Urinary bladder (tissue), 4 donors: ENCODE measurements at places on chromosomes 5 and 9.

DNA sequence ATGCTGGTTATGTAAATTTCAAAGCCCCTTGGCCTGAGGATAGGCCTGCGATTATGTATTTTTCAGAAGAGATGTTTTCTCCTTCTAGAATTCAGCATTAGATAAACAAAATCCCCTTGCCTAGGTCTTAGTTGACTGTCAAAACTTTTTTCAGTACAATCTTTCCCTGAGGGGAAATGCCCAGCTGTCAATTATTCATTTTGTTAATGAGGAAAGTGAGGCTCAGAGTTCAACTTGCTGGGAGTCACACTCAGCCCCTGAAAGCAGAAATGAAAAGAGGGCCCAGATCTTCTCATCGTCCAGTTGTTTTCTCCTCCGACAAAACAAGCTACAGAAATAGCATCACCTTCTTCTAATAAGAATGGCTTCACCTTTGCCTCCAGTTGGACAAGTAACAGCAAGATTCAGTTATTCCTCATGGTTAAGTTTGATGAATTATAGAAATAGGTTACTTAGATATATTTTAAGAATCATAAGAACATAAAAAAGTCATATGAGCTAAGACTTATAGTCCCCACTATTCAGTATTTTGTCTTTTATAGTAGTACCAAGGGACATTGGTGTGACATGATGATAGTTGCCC is 627.1 kb upstream of the WWC1 start:
- no peak for DNase-seq

- DNase-seq = no peak
Observed at GRCh38 chr5:82150559-82150958, 127.6 kb downstream of the RPS23 start.

DNA sequence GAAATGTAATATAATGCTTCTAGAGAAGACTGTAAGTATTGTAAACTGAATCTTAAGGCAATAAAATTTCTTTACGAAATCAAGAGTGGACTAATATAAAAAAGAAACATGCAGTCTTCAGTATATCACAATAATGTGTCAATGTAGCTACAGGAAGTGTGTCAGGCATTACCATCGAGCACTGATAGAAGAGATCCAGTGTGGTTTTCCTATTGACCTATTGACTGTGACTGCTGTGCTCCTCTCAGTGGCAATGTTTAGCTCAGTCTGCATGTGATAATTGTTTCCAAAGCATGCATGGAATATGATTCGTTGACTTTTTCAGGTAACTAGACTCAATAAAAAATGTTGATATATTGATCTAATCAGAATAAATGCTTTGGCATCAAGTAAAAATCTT is 20.3 kb upstream of the PCSK1 start:
- no peak for DNase-seq

GRCh38 chr5:14257995-14258403 is 114.9 kb downstream of the TRIO start:
- no peak for DNase-seq

DNA sequence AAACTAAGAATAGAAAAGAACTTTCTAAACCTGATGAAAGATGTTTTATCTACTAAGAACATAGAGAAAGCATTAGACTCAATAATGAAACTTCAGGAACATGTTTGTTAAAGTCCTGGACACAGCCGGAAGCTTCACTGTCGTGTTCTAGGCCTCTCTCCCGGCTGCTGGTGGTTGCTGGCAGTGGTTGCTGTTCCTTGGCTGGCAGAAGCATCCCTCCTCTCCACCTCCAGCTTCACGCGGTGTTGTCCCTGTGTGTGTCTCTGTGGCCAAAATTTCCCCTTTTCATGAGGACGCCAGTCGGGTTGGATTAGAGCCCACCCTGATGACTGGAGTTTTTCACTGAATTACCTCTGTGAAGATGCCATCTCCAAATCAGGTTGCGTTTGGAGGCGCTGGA is 6.5 kb upstream of the MED10 start:
- DNase-seq = no peak

DNA sequence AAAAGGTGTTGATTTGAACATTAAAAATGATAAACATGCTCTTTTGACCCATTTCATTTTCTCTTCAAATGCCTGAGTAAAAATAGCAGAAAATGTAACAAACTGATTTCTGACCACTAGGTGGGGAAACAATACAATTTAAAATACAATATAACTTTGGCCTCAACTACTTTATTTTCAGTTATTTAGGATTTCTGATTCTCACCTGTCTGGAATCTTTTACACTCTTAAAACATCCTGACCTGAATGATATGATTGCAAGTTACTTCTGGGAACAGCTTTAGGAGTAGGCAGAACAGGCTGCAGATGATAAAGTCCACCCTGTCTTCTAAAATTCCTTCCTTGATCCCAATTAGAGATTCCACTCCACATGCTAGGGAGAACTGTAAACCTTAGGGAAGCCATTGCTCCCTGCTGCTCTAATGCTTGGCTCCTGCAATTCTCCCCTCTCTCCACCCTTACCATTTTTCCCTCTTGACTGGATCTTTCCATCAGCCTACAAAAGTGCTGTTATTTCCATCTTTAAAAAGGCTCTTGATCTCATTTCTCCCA is 70.3 kb downstream of the FYB1 start:
- DNase-seq = no peak

DNA sequence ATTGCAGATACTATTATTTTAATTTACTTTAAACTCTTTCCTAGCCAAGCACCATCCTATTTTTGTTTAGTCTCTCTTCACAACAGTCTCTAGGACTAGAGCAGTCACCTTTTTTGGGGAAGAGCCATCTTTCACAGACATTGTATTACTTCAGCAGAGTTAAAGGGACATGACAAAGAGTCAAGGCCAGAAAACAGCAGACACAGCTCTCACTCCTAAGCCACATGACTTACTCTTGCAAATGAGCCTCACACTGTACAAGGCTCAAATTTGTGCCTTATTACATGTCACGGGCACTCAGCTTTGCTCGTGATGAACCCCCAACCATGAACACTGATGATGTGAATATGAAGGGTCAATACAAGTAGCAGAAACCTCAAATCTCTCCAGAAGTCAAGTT is 104.3 kb downstream of the ZNF608 start:
- DNase-seq = no peak
